Endodermal cell (in vitro differentiated cells): ENCODE measurements at places on chromosomes 11 and 22.

DNA sequence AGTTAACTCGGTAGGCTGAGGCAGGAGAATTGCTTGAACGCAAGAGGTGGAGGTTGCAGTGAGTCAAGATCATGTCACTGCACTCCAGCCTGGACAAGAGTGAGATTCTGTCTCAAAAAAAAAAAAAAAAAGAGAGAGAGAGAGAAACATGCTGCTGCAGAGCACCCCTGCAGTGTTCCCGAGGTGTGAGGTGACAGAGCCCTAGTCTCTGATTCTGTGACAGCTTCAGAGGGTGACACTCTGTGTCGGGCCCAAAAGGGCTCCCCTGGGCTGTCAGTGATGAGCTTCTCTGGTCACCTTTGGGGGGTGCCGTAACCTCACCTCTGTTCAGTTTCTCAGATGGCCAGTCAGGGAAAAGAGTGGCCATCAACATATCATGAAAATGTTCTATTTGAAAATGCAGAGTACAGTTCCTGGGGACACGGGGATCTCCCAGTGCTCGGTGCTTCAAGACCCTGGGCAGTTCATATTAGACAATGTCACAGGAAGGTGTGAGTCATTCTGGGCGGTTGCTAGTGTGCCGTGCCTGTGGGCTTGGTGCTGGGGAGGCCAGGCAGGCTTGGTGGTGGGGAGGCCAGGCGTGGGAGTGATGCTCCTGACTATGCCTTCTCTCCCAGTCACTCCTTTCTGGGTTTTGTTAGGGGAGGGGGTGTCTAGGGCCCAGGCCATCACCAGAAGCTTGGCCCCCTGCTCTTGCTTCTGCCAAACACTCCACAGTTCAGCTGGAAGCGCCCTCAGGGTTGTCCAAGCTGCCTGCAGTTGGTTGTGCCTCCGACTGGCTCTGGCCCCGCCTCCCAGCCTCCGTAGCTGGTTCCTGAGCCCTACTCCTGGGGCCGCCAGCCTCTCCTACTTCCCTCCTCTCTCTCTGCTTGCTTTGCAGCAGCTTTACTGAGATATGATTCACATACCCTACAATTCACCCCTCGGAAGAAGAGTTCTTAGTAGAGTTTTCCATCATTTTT, 52.5 kb upstream of the CLDN5 start:
- DNase-seq = peak; percentile 75

DNA sequence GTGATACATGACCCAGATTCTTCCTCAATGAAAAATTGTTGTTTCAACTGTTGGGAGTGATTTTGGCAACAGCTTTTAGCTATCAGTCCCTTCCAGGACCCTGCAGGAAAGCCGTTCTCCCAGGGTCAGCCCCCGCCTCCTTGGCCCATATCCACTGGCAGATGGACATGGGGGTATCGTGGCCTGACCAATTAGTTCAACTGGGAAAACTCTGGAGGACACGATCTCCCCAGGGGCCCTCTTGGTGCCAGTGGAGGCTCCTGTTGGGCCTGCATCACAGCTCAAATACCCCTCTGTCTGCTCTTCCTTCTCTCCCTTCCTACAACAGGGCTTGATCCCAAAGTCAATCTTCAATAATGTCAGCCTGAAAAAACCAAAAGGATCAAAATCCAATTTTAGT, 272.5 kb upstream of the B3GAT1 start:
- DNase-seq = no peak

DNA sequence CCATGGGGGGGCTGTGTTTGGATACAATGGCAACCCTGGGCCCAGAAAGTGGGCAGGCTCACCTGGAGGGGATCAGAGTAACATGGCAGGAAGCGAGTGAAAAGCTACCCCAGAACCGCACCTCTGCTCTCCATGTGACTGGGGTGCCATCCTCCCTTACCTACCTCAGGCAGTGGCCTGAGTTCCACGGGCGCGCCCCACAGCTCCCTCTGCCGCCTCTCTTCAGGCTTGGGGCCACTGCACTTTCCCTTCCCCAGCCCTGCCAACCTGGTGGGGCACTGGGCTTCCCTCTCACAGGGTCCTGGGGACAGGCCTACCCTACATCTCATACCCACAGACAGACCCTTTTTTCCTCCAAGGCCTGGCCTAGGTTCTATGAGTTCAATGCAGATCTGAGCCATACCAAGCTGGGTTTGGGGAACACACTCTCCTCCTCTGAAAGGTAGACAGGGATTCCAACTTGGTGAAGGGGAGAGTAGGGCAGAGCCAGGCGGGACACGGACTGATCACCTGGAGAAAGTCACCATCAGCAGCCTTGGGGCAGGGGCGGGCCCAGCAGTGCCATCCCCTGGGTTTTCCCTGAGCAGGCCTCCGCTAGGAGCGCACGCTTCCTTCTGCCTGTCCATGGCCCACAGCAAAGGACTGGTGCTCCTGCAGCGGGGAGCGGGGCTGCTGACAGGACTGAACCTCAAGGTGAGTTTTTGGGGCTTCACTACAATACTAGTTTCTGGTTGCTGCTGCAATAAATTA, 7.1 kb downstream of the GALR3 start:
- DNase-seq = no peak

DNA sequence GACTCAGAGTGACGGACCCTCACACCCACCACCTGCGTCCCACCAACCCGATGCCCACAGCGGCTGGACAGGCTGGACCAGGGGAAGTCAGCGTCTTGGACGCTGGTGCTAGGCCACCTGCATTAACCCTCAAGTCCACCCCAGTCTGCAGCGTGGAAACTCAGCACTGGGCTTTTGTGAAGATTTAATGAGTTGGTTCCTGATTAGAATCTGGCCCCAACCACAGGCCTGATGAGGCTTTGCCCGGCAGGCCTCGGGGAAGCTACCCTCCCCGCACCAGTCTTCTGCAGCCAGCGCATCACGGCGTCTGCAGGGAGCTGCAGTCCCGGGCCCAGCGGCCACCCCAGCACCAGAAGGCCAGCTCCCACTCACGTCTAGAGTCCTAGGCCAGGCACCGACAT, 101.0 kb downstream of the BRD1 start:
- DNase-seq = no peak

DNA sequence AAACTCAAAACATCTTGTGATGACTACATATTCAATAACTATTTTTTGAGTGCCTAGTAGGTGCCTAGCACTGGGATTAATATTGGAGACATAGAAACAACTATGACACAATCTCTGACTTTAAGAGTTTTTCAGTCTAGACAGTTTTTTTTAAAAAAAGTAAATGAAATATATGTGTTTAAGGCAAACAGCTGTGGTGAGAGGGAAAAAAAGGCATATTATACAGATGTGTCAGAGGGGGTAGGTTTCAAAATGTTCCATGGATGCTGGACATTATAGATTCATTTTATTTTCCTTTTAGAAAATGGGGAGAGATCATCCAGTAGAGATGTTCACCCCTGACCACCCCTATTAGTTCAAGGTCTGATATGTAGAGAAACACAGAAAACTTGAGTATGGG, 90.8 kb downstream of the LUZP2 start:
- DNase-seq = no peak

- DNase-seq = no peak
These were observed 25.0 kb downstream of the LRP5 start for GRCh38 chr11:68337399-68337835.

DNA sequence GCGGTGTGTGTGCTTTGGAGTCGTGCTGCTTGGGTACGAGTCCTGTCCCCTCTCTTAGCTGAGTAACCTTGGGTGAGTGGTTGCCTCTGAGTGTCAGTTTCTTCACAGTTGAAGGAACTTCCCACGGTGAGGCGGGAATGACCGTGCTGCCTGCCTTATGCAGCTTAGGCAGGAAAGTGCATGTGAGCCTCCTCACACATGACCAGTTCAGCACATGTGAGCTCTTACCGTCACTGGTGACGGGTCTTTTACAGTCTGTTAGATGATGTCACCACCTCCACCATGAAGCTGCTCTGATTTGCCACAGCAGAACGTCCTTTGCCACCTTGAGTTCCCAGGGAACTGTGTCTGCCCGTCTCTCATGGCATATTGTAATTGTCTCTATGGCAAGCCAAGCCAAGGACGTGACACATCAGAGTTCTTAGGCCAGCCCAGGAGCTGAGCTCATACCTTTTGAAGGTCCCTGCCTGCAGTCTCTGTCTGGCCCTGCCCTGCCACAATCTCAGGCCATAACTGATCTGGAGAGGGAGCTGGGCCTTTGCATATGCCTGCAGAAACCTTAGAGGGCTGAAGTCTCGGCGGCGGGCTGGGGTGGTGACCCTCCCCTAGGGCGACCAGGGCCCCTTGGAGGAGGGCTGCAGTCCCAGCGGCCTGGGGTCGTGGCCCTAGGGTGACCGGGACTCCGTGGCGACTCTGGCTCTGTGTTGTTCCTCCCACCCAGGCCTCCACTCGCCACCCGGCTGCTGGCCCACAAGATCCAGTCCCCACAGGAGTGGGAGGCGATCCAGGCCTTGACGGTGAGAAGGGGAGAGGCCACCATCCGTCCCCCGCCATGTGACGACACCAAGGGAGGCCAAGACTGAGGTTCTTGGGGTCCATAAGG, 7.8 kb downstream of the GGA1 start:
- DNase-seq = no peak

DNA sequence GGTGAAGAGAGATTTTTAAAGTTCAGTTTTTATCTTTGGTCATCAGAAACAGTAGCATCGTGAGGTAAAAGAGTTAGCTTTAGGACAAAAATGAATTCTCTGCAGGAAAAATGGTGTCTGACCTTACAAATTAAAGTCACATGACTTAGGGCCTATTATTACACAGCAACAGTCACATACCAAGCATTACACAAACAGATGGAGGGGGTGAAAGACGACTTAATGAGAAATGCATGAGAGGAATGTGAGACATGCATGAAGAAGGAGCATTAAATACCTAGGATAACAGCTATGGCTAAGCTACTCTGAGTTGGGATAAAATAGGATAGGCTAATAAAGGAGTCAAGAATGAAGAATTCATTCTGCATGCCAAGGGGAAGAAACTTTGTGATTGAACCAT, 77.5 kb downstream of the BLID start:
- no peak for DNase-seq

GRCh38 chr11:8328231-8328794, 64.6 kb upstream of the LMO1 start:
- no peak for DNase-seq

DNA sequence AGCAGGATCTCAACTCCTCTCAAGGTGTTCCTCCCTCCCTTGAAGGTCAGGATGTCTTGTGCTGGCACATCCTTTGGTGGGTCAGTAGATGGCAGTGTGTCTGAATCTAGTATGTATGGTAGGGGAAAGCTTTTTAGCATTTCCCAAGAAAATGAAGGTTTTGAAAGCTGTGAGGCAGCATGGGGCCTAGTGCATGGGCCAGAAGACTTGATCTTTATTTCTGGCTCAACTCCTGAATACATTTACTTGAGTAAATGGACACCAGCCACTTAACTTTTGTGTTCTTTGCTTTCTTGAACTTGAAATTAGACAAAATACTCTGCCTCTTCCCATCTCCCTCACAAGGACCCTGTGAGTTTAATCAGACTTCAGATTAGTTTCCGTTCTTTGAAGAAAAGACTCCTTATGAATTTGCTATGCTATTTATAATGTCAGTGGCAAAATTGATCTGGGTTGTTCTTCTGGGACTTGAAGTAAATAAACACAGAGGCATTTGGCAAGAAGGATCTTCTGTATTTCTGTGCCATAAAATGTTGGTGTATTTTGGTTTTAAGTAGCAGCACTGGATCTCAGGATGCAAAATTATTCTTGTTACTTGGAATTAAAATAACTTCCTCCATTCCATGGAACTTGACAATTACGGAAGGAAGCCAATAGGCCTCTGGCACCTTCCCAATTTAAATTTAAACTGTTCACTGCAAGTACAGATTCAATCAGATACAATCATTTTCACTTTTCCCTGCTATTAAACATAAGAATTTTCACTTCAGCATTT, 288.8 kb downstream of the CASP12 start:
- DNase-seq = peak; percentile 68

GRCh38 chr11:79159657-79160450, 281.0 kb downstream of the TENM4 start:
- DNase-seq = no peak

- no peak for DNase-seq
These were observed 25.8 kb downstream of the HPS4 start for GRCh38 chr22:26457661-26458272.

DNA sequence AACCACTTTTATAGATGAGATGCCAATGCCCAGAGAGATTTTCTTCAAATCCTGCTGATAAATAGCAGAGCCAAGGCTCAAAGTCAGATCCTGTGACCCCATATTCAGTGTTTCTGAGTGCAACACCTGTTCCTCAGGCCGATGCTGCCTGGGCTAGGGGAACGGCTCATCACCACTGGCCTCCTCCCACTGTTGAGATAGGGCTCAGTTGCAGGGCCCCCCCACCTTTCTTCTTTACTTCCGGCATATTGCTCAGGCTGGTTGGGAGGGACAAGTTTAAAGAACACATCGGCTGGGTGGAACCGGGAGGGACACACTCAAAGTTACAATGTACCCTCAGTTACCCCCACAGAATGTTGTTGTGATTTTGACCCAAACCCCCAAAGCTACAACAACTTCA, 88.3 kb upstream of the CRTAM start:
- no peak for DNase-seq

- DNase-seq = no peak
These were observed 382 bp downstream of the C11orf54 start for GRCh38 chr11:93741882-93742226.

DNA sequence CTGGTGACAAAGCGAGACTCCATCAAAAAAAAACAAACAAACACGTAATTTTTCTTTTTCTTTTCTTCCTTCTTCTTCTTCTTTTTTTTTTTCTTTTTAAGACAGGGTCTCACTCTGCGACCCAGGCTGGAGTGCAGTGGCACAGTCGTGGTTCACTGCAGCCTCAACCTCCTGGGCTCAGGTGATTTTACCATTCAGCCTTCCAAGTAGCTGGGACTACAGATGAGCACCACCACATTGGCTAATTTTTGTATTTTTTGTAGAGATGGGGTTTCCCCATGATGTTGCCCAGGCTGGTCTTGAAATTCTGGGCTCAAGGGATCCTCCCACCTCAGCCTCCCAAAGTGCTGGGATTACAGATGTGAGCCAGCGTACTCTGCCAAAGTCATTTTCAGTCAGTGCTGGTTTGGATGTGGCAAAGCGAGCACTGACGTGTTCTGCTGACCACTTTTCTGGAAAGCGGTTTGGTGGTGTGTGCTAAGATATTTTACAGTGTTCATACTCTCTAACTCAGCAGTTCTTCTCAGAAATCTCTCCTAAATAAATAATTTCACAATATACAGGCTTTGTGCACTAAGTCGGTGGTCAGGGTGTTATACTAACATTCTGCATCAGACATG, 10.7 kb downstream of the FAM118A start:
- DNase-seq = no peak

GRCh38 chr11:20388096-20389055, 860 bp downstream of the PRMT3 start:
- DNase-seq = no peak
